ENCODE measurements at places on chromosomes 13 and 19.

GRCh38 chr13:51590231-51590970 lies 6.1 kb downstream of the WDFY2 start:
- DNase-seq: no peak

DNA sequence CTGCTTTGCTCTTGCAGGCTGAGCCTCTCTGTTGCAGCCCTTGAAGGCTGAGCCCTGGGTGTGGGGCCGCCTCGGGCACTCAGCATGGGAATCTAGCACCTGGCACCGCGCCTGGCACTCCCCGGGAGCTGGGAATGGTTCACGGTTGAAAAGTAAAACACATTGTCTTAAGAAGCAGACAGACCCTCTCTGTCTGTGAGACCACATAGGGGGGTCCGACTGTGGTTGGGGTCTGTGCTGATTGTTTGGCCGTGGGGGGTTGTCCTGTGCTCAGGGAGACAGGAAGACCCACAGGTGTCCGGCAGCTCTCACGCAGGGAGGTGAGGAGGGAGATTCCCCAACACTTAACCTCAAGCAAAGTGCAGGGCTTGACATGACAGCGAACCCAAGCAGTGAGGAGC lies 64.8 kb downstream of the SOX1 start:
- DNase-seq: no peak

DNA sequence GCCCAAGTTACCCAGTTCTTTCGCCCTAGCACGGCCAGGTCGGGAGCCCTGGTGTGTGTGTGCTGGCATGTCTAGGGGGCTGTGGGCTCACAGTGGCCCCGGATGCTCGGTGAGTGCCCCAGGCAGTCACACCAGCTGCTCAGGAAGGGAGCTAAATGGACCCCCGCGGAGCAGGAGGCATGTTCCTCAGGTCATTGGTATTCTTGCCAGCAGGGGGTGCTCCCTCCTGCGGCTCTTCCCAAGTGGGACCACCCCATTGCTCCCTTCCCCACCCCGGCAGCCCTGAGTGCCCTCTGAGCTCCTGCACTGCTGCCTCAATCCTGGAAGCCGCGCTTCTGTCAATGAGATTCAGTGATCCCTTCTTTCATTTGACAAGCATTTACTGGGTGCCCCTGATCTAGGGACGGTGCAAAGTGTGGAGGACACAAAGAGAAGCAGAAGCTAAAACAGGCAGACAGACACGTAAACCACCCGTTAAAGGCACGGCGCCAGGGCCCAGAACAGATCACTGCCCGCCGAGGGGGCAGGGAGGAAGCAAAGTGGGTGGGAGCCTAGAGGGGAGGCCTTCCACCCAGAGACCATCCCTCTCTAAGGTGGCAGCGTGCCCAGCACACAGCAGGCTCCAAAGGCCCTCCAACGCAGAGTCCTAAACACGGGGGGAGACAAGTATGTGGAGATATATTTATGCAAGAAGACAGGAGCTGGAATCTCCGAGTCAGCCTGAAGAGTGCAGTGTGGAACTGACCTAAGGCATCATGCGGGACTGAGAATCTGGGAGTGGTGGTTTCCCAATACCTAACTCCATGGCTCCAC lies 5.2 kb upstream of the ADPRHL1 start:
- no peak for DNase-seq

- no peak for DNase-seq
Observed at GRCh38 chr19:4776436-4777211, 14.9 kb upstream of the FEM1A start.

DNA sequence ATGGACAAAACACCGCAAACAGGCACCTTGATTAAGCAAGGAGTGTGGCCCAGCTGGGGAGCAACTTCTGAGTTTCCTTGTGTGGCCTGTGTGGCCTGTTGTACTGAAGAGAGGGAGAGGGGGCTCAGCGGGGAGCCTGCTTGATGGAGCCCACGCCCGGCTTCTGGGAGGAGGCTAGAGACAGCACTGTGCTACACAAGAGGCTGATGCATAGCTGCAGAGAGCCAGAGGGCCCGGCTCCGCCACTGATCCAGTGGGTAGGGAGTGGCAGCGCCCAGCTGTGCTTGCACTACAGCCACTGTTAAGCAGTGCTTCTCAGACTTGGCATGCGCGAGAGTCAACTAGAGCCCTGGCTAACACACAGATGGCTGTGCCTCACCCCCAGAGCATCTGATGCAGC lies 19.0 kb downstream of the LYL1 start:
- no peak for DNase-seq

Data from stimulated activated CD4-positive, alpha-beta T cell treated with anti-CD3 and anti-CD28 coated beads, Interleukin-4, amount 100 ng/mL, for 24 hours (primary cell).